ENCODE measurements at places on chromosomes 2 and 18. TPM values are rescaled to one million over a fixed set of nuclear protein-coding genes. Genes with fewer than 3 reads are reported as not detected.

The UGT1A8 gene
- polyA plus RNA-seq, result not detected

The IL1F10 gene
- not detected for polyA plus RNA-seq

The EPB41L3 gene
- polyA plus RNA-seq, result 316 TPM

The SPTBN1 gene
- polyA plus RNA-seq, result 143 TPM

The SYT4 gene
- polyA plus RNA-seq, result not detected

The ANKRD29 gene
- 0.92 TPM for polyA plus RNA-seq

The DSC2 gene
- 15.9 TPM for polyA plus RNA-seq

The ST3GAL5 gene
- 11.9 TPM for polyA plus RNA-seq

The LOXL3 gene
- polyA plus RNA-seq, result 13.4 TPM

The C2orf78 gene
- polyA plus RNA-seq, result not detected

The EML6 gene
- polyA plus RNA-seq, result 0.36 TPM

The KCNE4 gene
- polyA plus RNA-seq, result 0.71 TPM

The ARHGAP25 gene
- 7.8 TPM for polyA plus RNA-seq

The EFEMP1 gene
- polyA plus RNA-seq, result 2.4 TPM

The ITGB6 gene
- 0.31 TPM for polyA plus RNA-seq

The FAM237A gene
- not detected for polyA plus RNA-seq

The COLEC12 gene
- polyA plus RNA-seq, result 69.0 TPM

The PARD6G gene
- 4.9 TPM for polyA plus RNA-seq

The FTCDNL1 gene
- polyA plus RNA-seq, result 2.0 TPM

The DPP10 gene
- 0.61 TPM for polyA plus RNA-seq

All from cardiac muscle cell (in vitro differentiated cells and primary cell).